8988T (cell line): ENCODE measurements at places on chromosomes 7 and 10.

GRCh38 chr10:58585435-58585834, 72.8 kb downstream of the BICC1 start:
- no peak for DNase-seq

DNA sequence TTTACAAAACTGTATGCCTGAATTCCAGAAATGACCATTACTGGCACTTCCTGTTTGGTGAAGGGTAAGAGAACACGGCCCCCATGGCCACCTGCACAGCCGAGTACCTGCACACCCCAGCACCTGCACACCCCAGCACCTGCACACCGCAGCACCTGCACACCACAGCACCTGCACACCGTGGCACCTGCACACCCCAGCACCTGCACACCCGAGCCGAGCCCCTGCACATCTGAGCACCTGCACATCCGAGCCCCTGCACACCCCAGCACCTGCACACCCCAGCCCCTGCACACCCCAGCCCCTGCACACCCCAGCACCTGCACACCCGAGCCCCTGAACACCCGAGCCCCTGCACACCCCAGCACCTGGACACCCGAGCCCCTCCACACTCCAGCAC, 243.5 kb downstream of the DNAJB6 start:
- DNase-seq = no peak

GRCh38 chr10:30999070-30999712, 32.5 kb downstream of the ZNF438 start:
- no peak for DNase-seq

DNA sequence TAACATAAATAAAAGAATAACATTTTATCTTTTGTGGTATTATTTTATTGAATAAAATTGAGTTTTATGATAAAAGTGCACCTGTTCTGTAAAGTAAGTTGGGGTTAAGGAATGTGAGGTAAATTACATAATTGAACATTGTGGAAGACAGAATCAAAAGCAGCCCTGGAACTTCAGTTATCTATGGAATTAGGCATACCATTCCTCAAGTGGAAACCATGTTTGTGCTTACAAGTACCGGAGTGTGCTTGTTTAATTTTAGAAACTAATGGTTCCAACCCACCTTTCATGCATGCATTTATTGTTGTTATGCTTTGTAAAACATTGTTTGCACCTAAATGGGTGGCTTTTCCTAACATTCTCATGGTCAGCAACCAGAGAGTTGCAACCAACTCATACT, 28.0 kb downstream of the RBM17 start:
- DNase-seq = no peak

- DNase-seq = no peak
Measured at GRCh38 chr7:24057243-24057642, 226.7 kb upstream of the NPY start.

DNA sequence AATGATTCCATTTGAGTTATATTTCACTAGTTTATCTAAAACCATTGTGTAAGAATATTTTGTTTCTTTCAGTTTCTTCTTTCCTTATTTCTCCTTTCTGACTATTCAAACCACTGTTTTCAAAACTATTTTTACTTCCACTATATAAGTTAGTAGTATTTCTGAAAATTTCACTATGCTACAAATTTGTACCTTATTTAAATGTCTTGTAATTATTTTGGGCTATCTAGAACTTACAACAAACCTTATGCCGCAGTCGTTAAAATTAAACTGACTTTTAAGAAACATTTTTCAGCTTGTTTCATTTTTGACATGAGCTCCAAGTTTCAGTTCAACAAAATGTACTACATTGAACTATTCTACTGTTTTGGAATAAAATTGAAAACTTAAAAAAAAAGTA, 1.8 kb downstream of the TFEC start:
- DNase-seq = no peak

DNA sequence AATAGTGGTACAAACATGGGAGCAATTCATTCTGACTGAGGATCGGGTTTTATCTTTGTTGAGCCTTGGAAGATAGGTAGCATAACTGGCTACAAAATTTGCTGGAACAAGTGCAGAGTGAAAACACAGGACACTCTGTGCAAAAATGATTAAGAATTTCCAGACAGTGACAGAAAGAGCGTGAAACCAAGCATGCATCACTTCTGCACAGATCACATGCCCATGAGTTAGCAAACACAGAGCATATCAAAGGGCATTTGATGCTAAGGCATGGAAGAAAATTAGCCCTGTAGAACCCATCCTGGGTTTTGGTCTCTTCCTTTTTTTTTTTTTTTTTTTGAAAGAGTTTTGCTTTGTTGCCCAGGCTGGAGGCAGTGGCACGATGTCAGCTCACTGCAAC, 28.3 kb downstream of the TECTB start:
- no peak for DNase-seq

DNA sequence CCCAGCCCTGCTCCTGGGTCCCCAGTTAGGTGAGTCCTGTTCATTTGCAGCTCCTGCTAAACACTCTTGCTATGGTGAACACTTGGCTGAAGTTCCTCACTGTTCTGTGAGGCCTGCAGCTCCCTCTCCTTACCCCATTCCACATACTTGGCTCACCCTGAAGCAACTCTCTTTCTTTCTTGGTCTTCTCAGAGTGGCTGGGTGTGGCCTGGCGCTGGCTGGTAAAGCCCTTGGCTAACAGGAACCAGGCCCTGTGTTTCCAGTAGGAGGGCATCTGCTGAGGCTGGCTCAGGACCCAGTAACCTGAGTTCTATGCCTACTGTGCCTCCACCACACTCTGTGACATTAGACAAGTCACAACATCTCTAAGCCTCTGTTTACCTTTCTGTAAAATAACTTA, 53.1 kb upstream of the COL13A1 start:
- DNase-seq = no peak

- DNase-seq = no peak
Measured at GRCh38 chr7:103499976-103500375, 54.0 kb upstream of the SLC26A5 start.

DNA sequence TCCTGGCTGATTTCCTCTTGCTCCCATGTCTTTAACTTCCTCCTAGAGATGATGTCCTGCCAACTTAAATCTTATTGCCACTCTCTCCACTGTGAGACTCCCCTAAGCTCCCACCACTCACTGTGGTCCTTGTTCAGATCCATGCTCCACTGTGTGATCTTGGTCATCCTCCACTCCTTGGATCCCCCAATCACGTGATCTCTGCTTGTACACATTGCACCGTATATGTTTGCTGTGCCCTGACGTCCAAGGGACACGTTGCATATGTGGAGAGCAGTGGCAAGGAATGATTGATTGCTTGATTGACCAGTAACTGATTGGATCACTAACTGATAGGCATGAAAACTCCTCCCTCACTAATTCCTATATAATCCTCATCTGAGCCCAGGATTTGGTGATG, 395.1 kb downstream of the SDK1 start:
- DNase-seq = no peak

DNA sequence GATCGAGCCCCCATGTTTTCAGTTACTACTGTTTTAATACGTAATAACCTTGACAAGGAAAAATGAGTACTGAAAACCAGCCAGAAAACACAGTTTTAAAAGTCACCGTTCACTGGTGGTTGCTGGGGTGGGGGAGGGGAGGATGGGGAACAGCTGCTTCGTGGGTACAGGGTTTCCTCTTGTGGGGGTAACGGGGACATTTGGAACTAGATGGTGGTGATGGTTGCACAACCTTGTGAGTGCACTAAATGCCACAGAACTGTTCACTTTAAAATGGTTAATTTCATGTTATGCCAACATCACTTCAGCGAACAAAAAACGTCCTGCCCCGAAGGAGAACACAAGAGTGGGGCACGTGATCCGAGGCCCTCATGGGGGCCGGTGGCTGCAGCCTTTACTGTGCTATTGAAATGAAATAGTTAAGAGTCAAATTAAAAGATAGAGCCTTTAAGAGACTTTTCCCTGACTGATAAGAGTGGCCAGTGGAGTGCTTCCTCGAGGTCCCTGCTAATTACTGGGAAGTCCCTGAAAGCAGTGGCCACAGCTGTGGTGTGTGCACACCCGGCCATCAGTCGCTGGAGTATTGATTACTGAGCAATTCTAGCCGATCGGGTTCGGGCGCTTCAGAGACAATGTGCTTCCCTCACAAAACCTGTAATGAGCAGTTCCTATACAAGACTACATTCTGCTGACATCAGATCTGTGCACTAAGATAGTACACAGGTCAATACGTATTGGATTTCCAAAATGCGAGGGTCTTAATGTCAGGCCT, 80.3 kb downstream of the EBF3 start:
- DNase-seq = no peak

DNA sequence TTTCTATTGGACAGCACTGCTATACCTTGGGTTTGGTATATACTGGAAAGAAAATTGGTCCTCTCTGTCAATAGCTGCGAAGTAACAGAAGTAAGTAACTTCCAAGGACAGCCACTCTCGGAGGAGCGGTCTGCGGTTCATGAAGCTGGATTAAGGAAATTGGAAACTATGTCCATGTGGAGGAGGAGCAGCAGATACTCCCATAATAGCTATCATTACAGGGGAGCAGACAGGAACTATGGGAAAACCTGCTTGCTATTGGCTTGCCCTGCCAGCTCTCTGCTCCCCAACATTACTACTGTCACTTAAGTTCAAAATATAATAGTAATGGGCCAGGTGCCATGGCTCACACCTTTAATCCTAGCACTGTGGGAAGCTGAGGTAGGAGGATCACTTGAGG, 83.9 kb upstream of the TRIL start:
- DNase-seq = no peak

- no peak for DNase-seq
Measured at GRCh38 chr10:49047128-49047639, 68.1 kb downstream of the VSTM4 start.

- DNase-seq = no peak
Measured at GRCh38 chr7:154167807-154168206, 115.6 kb downstream of the DPP6 start.

DNA sequence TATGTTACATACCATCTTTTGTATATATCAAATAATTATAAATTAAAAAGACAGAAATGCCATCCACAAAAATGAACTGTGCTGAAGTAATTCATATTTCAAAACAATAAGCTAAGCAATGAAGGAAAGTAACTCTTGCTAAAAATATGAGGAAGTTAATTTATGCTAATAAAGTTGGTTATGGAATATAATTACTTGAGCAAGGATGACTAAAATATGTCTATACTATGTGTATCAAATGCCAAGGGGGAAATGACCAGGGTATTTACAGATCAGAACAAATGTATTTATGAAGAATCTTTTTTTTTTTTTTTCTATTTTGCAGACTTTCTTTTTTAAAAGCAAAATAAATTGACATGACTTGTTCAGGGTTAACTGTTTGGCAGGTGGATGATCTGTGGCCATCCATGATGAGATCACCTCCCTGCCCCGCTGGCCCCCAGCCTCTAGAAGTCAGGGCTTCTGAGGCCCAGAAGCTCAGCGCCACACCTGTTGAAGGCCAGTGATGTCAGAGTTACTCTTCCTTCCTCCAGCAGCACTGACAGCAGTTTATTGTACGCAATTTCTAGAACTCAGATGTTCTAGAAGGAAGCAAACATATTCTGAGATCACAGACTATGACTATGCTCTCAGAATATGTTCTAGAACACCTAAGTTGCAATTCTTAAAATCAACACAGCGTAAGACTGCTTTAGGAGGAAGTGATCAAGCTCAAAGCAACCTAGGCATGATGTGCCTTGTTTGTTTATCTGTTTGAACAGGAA, 196.1 kb upstream of the KLF14 start:
- DNase-seq = no peak

GRCh38 chr7:120799147-120799546, 58.8 kb downstream of the TSPAN12 start:
- no peak for DNase-seq

DNA sequence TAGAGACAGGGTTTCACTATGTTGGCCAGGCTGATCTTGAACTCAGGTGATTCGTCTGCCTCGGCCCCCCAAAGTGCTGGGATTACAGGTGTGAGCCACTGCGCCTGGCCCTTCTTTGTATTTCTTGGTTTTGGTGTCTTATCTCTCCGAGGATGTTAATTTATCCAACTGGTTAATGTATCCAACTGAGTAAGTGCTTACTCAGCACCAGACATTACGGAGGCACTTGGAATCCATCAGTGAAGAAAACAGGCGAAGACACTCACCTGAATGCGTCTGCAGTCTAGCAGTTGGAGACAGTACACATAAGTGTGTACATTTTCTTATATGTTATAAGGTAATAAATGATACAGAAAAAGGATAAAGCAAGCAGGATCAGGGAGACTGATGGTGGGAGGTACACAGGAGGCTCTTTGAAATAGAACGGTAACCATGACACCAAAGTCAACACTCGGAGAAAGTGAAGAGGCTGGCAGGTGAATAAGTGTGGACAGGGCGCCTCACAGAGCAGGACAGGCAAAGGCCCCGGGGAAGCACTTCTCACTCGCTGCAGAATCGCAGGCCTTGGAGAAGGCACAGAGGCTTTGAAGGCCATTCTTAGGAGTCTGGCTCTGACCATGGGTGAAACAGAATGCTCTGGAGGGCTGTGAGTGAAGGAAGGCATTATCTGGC, 73.1 kb downstream of the LANCL2 start:
- no peak for DNase-seq

- no peak for DNase-seq
Measured at GRCh38 chr10:98339799-98340198, 71.8 kb upstream of the LOXL4 start.

- no peak for DNase-seq
Measured at GRCh38 chr10:129448086-129448485, 19.0 kb upstream of the MGMT start.

DNA sequence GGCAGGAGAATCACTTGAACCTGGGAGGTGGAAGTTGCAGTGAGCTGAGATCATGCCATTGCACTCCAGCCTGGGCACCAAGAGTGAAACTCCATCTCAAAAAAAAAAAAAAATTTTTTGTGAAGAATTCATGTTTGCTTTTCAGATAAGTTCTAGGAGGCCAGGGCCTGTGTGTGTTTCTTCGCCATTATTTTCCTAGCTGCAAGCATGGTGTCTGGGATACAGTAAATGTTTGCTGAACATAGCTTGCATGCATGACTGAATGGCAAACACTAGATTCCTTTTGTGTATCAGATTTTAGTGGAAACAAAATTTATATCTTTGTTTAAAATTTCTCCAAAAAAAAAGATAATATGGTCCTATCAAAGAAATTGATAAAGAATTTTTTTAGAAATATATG, 9.7 kb upstream of the MACC1 start:
- DNase-seq = no peak

- DNase-seq = no peak
Measured at GRCh38 chr10:69234447-69234846, 14.3 kb downstream of the HKDC1 start.

DNA sequence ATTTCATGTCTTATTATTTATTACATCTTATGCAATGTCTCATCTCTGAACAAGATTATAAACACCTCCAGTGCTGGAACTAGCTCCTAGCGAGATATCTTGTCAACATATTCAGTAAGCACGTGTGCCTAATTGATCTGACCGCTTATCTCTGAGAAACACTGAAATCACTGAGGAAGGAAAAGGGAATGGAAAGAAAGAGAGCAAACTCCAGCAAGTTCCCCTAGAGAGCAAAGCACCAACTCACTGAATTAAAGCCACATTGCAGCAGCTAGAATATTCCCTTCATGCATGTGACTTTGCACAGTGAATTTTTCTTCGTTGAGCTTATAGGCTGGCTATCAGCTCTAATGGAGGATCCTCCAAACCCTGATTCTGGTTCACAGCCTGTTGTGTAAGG, 177.1 kb upstream of the FRMD4A start:
- no peak for DNase-seq
